Mesothelial cell of epicardium (in vitro differentiated cells): ENCODE measurements at places on chromosomes 1 and 21.
A peak's percentile ranks its signal among the peaks of the same experiment; 100 is the strongest.

DNA sequence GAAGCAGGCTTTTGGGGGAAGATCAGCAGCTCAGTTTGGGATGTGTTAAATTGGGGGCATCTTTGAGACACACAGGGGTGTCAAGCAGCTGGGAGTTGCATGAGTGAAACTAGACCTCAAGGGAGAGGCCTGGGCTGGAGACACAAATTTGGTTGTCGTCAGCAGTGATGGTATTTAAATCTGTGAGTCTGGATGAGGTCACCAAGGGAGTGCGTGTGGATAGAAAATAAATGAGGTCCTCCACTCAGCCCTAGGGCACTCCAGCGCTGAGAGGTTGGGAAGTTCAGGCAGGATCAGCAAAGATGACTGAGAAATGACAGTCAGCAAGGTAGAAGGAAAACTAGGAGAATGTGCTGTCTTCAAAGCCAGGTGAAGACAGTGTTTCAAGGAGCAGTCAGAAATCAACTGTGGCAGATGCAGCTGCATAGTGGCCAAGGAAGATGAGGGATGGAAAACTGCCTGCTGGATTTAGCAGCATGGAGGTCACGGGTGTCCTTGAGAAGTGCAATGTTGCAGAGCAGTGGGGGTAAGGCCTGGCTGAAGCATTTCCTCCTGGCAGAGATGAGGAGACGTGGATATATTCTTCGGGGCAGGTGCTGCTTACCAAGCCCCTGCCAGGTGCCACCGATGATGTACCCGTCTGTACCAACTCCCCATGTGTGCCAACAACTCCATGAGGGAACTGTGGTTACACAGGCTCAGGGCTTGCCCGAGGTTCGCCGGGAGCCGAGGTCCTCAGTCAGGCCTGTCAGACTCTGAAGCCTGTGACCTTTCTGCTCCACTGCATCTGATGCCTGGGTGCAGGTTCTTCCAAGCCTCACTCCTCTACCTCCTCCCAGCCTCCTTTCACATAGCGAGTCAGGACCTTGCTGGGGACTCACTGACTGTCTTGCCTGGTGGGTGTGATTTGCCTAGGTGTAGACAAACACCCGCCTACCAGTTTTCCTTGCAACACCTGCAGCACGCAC is 11.3 kb downstream of the MAP7D1 start:
- DNase-seq, result no peak

DNA sequence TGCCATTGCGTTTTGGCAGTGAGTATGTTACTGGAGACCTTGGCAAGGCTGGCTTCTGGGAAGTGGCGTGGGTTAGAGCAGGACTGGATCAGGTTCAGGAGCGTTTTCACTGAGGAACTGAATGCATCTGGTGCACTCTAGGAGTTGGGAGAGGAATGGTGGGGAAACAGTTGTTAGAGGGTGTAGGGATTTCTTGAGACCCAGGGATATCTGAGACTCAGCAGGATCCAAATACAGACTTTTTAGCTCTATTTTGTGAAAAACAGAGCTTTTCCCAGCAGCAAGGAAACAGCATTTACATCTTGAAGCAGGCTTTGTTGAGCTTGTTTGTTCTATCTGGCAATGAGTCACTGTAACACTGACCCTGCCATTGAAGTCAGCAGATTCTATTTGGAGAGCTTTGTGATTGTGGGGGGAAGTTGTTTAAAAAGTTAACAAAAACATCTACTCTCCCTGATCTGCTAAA is 56.9 kb upstream of the NRIP1 start:
- DNase-seq, result no peak

- no peak for DNase-seq
Observed at GRCh38 chr1:19514391-19514831, 29.1 kb upstream of the CAPZB start.

DNA sequence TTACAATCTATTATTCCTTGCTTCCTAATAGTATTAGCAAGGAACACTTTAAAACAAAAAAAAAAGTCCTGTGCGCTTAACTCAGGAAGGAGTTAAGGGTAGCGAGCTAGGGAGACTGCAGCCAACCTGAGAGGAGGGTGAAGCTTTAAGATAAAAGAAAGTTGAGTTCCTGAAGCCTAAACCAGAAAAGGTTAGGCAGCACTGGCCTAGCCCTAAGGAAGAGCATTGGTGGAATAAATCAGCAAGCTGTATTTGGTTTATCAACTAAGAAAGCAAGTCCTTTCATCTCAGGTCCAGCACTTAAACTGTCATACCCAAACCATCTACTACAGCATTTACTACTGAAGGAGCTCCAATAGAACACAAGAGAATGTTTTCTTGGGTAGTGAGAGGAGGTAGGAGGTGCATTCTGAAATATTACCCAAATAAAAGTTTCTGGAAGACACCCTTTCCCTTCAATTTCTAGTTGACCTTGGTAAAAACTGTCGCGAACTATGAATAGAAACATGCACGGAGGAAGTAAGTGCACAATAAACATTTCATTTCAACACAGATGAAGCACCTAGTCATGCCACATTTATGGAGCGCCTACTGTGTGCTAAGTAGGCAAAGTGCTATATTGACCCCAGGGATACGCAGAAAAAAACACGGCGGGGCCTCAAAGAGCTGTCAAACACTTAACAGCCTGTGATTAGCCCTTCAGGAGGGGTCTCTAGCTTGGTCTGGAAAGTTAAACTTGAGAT is 1.3 kb downstream of the GLRX2 start:
- DNase-seq, result no peak

- no peak for DNase-seq
Observed at GRCh38 chr1:52668711-52669110, 29.4 kb downstream of the COA7 start.

DNA sequence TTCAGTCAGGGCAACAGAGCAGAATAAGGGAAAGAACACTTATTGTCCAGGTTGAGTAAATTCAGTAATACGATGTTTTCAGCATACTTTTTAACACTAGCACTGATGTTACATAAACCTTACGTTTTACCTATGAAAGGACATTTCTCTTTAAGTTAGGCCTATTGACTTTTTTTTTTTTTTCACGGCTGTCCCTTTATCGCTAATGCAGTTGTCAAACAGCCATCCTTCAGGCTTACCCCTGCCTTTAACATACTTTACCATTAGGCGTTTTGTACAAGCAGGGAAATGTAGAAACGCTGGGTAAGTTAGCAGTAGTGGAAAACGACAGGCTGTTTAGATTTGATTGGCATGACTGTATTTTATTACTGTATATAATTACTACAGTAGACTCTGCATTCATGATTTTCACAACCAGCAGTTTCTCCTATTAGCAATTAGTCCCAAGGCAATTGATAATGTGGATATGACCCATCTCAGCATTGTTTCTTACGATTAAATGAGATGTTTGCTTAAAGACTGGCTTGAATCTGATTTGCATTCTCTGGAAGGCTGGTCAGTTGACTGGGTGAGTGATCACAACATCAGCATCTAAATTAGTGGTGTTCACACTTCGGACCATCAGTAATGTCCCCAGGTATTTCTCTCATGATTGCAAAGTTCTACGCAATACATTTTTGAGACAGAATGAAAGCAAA is 109.9 kb upstream of the LBR start:
- no peak for DNase-seq

- no peak for DNase-seq
Observed at GRCh38 chr21:44484498-44485253, 29.4 kb downstream of the LRRC3 start.

GRCh38 chr1:97070376-97070775 is 348.8 kb downstream of the PTBP2 start:
- DNase-seq, result no peak

DNA sequence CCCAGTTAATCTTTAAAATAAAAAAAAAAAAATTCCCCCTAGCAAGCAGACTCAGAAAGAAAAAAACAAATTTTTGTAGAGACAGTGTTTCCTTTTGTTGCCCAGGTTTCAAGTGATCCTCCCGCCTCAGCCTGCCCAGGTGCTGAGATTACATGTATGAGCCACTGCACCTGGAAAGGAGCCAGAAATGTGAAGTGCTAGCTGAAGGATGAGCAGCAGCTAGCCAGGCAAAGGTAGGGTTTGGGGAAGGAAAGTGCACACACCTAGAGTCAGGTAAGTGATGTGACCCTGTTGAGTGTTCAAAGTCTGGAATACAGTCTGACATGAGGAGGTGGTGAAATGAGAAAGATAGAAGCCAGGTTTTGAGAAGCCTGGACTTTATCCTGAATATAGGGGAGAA is 1.7 kb downstream of the AKR1A1 start:
- no peak for DNase-seq

DNA sequence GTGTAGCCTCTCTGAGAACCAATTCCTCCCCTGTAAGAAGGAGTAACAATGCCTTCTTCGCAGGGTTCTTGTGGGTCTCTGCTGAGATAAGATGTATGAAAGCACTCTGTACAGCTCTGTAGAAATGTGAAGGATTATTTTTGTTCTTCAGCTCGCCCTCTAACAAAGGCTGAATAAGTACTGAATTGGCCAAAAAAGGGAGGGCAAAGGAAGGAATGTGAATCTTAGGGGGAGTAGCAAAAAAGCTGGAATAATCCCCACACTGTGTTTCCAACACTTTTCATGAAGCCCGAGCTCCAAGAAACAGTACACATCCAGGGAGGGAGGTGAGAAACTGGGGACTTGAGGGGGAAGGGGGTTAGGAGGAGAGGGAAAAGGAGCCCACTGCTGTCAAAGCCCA is 14.0 kb upstream of the SLC41A1 start:
- DNase-seq, result no peak

- no peak for DNase-seq
Observed at GRCh38 chr1:40753142-40753882, 30.3 kb upstream of the KCNQ4 start.

GRCh38 chr1:21829294-21829693 is 17.2 kb downstream of the LDLRAD2 start:
- DNase-seq, result no peak

- no peak for DNase-seq
Observed at GRCh38 chr1:60935599-60936110, 146.7 kb upstream of the NFIA start.

DNA sequence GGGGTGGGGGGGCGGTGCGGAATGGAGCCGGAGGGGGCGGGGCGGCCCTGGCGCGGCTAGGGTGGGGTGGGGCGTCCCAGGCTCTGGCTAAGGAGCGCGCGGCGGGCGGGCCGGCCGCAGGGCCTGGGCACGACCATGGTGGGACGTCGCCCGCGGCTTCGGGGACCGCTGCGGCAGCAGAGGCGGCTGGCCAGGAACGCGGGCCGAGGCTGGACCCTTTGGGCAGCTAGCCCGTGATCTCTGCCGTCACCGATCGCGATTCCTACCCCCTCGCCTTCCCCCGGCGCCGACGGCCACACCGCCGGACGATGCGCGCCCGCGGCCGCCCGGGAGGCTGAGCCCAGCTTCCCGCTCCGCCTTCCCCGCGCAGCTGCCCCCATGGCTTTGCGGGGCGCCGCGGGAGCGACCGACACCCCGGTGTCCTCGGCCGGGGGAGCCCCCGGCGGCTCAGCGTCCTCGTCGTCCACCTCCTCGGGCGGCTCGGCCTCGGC is at the start of gene MAP3K21:
Gene MAP3K21 (plus strand): TSS at position 74 of the 491 bp plus-strand sequence. CDS start 305 bp downstream, at position 379.
- DNase-seq, result peak; percentile 22

DNA sequence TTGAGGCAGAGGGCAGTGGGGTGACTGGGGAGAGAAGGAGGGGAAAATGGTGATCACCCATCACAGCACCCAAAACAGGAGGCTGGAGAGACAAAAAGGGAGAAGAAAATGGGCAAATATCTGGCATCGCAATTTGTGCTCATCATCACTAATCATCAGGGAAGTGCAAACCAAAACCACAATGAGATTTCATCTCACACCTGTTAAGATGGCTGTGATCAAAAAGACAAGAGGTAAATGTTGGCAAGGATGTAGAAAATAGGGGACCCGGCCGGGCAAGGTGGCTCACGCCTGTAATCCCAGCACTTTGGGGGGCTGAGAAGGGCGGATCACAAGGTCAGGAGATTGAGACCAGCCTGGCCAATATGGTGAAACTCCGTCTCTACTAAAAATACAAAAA is 74.0 kb downstream of the KIF14 start:
- no peak for DNase-seq

- DNase-seq, result no peak
Observed at GRCh38 chr1:226763905-226764264, 24.8 kb upstream of the ITPKB start.

DNA sequence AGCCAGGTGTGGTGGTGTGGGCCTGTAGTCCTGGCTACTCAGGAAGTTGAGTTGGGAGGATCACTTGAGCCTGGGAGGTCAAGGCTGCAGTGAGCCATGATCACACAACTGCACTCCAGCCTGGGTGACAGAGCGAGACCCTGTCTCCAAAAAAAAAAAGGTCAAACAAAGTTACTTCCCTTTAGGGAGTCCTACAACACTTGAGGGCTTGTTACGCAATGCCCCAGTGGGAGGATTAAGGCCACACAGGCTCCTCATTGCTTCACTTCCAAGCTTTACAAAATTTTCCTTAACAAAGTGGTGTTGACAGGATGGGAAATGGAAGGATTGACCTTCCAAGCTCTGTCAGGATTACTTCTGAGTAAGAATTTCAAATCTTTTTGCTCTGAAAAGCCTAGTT is 6.2 kb upstream of the EXTL1 start:
- DNase-seq, result no peak

- DNase-seq, result no peak
Observed at GRCh38 chr1:30374400-30375070, 348.9 kb downstream of the MATN1 start.

DNA sequence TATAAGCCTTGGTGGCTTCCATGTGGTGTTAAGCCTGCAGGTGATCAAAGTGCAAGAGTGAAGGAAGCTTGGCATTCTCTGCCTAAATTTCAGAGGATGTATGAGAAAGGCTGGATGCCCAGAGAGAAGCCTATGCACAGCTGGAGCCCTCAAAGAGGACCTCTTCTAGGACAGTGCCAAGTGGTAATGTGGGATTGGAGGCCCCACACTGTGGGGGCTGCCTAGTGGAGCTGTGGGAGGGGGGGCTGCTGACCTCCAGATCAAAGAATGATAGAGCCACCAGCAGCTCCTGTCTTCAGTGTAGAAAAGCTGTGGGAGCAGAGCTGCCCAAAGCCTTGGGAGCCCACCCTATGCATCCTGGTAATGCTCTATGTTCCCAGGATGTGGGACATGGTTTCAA is 1512.7 kb upstream of the TPTE start:
- no peak for DNase-seq

DNA sequence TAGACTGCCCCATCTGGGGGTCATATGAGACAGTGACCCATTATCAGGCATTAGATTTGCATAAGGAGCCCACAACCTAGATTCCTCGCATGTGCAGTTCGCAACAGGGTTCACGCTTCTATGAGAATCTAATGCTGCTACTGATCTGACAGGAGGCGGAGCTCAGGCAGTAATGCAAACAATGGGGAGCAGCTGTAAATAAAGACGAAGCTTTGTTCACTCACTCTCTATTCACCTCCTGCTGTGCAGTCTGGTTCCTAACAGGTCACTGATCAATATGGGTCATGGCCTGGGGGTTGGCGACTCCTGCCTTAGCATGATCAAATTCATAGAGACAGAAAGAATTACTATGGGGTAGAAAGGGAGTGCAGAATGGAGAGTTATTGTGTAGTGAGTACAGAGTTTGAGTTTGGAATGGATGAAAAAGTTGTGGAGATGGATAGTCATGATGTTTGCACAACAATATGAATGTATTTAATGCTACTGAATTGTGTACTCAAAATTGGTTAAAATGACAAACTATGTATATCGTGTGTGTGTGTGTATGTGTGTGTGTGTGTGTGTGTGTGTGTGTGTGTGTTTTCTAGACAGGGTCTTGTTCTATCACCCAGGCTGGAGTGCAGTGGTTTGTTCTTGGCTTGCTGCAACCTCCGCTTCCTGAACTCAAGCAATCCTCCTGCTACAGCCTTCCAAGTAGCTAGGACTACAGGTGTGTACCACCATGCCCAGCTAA is 42.2 kb downstream of the BTF3L4 start:
- no peak for DNase-seq

GRCh38 chr1:20029178-20029912 is 40.6 kb upstream of the PLA2G5 start:
- DNase-seq, result no peak
